ENCODE measurements at places on chromosomes 6 and 20.
A peak's percentile ranks its signal among the peaks of the same experiment; 100 is the strongest.

GRCh38 chr6:112044856-112045255 lies 9.0 kb upstream of the CCN6 start:
- DNase-seq: no peak

DNA sequence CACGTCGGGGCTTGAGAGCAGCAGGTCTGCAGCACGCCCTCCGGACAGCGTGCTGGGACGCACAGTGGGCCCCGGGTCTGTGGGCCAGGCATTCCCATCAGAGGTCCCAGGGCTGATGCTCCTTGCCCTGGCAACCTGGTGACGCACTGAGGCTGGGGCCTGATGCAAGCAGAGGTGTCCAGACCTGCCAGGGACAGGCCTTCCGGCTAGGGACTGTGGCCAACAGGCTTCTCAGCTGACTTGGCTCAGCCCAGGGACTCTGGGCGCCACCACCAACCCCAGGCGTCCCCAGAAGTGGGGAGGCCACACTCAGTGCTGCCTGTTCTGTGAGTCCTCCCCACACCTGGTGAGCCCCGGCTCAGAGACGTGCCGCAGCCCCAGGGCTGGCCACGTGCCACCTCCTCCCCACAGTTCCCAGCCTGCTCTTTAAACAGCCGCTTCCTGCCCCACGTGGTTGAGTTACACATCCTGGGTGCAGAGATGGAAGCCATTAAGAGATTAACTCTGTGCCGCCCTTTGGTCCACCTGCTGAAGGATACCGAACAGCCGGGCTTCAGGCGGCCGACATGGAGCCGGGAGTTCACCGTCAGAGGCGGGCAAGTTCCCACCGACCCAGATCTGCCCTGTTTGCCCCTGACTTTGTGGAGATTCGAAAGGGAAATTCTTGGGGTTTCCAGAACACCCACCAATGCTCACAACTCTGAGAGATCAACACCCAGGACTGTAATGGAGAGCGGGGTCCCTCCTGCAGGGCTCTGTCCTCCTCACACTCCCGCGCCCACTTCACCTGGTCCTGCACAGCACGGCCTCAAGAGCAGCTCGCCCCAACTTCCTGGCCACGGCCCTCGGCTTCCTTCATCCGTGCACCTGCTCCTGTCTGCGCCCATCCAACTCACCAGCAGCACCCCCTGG lies 37.6 kb upstream of the ZBP1 start:
- no peak for DNase-seq

GRCh38 chr6:159217595-159218275 lies 48.5 kb downstream of the FNDC1 start:
- peak; percentile 39 for DNase-seq

DNA sequence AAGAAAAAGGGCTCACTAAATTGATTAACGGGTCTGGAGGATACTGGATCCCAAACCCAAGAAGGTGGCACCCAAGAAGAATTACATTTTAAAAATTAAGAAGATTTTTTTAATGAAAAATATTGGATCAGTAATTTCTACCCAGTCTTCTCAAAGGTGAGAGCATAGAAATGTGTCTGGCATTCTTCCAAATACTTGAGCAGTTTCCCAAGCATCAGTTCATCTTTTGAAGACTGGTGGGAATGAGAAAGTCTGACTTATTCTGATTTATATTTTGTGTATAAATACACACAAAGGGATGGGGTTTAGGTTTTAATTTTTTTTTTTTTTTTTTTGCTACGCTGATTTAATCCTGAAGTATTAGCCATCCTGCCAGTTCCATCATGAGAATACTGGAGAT lies 3.3 kb downstream of the MGME1 start:
- DNase-seq: no peak

- DNase-seq: no peak
Measured at GRCh38 chr6:166767230-166767629, 140.2 kb upstream of the RPS6KA2 start.

- DNase-seq: no peak
Measured at GRCh38 chr6:108423982-108424705, 129.3 kb downstream of the AFG1L start.

GRCh38 chr6:46419576-46420002 lies 71.7 kb downstream of the RCAN2 start:
- DNase-seq: peak; percentile 60

GRCh38 chr20:51363378-51363777 lies 179.1 kb downstream of the NFATC2 start:
- no peak for DNase-seq

- no peak for DNase-seq
Measured at GRCh38 chr20:40233406-40233805, 455.6 kb downstream of the MAFB start.

DNA sequence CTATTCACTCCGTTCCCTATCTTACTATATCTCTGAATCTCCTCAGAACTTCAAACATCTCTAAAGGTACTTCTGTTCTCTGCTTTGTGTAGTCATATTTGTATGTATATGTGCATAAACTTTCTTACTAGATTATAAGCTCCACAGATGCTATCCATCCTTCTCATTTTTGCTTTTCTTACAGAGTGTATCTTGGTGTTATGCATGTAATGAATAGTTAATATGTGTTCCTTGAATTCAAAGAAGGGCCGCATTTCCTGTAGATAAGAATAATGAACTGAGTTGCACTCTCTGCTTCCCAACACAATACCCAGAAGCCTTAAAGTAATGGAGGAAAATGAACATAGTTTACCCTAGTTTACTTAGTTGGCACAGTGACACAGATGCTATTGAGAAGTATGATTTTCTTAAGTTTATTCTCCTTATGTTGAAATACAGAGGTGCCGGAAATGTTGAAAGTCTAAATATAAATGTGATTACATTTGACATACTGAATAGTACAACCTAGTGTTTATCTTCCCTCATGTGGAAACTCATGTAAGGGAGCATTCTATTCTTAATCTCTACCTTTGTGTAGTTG lies 6.0 kb downstream of the NUS1 start:
- DNase-seq: no peak

- DNase-seq: peak; percentile 10
Measured at GRCh38 chr6:15327271-15327670, 81.4 kb downstream of the JARID2 start.

GRCh38 chr20:50208085-50208491 lies 17.5 kb downstream of the CEBPB start:
- no peak for DNase-seq

DNA sequence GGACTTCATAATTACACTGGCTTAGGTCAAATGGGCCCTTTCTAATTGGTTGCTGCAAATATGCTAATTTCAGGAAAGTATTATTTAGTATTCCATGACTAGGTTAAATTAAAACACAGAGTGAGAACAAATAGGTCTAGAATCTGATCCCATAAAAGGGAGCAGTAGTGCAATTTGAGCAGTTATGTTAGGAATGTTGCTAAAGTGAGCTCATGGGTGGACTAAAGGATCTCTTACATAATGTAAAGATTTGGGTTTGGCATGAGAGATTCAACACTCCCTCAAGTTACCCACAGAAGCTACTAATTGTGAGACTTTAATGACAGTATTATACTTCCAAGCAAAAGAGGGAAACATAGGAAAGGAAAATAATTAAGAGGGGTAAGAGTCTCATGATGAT lies 109.1 kb downstream of the C6orf58 start:
- no peak for DNase-seq

- no peak for DNase-seq
Measured at GRCh38 chr20:17941087-17941825, 27.3 kb downstream of the SNX5 start.

DNA sequence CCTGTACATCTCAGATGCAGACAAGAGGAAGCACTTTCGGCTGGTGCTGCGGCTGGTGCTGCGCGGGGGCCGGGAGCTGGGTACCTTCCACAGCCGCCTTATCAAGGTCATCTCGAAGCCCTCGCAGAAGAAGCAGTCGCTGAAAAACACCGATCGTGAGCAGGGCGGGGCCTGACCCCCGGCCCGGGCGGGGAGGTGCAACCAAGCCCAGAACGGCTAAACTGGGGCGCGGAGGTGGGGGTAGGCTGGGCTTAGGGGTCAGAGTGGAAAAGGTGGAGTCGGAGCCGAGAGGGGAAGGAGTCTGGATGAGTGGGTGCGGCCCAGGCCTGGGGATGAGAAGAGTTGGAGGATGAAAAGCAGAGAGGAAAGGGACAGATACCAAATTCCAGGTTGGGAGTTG lies 4.1 kb upstream of the MATN4 start:
- no peak for DNase-seq

DNA sequence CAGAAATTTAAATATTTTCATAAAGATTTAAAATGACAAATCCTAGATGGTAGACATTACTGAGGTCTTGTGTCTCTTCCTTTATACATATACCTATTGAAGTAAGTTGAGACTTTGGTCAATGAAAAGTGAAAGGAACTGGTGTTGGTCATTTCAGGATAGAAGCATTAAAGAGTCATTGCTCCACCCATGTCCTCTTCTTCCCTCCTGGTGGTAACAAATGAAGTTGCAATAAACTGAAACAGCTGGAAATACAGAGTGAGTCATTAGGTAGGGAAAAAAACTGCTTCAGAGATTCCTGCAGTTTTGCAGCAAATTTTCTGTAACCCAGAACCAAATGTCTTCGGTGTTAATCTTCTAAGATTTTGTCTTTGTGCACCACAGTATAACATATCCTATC lies 448.0 kb downstream of the EYS start:
- DNase-seq: no peak

DNA sequence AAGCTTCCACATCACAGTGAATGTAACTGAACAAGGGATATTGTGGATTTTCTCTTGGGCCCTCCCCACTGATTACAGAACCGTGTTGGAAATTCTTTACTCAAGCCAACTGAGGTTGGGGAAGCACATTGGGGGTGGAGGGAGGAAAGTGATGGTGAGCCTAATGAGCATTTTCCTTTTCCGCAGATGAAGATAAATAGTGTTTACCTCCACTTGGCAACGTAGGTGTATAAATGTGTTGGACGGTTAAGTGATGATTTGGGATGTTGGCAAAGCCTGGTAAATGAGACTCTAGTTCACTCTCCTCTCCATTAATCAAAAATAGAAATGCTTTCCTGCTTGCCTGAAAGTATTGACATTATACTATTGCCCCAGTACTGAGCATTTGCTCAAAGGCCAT lies 27.1 kb upstream of the NRN1 start:
- no peak for DNase-seq

DNA sequence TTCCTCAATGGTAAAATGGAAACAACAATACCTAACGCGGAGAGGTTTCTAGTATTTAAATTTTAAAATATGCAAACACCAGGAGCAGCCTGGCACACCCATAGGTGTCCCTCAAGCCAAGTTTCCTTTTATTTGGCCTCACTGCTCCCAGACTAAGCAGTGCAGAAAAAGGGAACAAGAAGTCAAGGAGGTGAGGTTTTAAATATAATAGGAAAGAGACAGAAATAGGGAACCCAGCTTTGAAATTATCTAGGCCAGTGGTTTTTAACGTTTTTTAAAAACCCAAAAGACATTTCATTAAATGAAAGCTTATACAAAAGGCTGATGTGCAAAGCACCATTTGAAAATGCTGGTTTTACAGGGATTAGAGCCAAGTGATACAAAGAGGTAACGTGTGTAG lies 109.6 kb downstream of the SLC22A3 start:
- DNase-seq: no peak

- no peak for DNase-seq
Measured at GRCh38 chr6:14642842-14643241, 525.3 kb downstream of the CD83 start.

GRCh38 chr6:138909511-138909910 lies 78.5 kb downstream of the REPS1 start:
- no peak for DNase-seq

- DNase-seq: no peak
Measured at GRCh38 chr20:61072398-61072797, 179.7 kb upstream of the CDH4 start.

DNA sequence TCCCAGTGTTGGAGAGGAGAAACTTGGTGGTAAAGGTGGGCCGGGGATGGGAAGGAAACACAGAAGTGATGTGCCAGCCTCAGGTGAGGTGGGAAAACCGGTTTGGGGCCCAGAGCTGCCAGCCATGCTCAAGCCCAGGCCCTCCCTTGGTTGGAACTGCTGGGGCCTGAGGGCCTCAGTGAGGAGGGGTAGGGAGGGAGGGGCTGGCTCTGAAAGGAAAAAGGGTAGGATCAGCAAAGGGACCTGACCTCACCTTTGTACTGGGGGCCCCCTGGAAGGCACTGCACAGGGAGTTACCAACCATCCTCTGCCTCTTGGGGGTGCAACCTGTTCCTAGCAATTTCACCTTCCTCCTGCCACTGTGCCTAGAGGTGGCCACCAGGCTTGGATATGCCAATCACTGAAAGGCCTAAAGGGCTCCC lies 1.8 kb upstream of the SPEF1 start:
- no peak for DNase-seq
